ENCODE measurements at places on chromosomes 6 and 20.

GRCh38 chr6:28105245-28105639 lies 19.2 kb upstream of the ZSCAN16 start:
- no peak for DNase-seq

DNA sequence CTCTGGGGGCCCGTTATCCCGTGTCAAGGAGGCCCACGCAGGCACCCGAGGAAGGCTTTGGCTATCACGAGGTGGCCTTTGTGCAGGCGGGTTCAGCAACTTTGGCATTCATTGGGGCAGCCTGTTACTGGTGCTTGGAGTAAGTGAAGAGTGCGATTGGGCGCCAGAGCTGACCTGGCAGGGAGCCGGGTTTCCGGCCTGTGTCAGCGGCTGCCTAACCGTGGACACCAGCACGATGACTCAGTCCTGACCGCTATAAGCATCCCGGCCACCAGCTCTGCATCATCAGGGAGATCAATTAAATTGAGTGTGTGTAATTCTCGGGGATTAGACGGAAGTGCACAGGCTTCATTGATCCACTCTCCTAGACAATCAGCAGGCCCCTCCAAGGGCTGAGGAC lies 45.9 kb downstream of the CDH4 start:
- no peak for DNase-seq

GRCh38 chr20:38985060-38985459 lies 22.9 kb downstream of the DHX35 start:
- DNase-seq = no peak

DNA sequence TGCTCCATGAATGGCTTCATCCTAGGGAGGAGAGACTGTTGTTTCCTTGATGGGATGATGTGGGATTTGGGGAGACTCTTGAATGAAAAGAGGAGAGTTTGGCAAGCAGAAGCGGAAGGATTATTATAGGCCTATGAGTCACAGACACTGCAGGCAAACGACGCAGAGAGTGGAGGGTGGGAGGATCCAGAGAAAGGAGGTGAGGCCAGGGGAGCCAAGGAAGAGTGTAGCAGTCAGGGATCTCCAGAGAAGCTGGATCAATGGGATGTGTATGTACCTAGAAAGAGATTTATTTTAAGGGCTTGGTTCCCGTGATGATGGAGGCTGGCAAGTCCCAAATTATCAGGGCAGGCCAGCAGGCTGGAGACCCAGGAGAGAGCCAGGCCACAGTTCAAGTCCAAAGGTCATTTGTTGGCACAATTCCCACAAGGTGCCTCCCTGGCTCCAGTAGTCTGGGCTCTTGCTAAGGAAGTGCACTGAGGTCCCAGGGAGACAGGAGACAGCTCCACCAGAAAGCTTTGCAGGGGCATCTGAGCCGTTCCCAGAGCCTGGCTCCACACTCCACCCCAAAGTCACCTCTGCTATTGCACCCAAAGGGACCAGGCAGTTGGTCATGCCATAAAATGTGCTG lies 76.0 kb downstream of the ADTRP start:
- no peak for DNase-seq

DNA sequence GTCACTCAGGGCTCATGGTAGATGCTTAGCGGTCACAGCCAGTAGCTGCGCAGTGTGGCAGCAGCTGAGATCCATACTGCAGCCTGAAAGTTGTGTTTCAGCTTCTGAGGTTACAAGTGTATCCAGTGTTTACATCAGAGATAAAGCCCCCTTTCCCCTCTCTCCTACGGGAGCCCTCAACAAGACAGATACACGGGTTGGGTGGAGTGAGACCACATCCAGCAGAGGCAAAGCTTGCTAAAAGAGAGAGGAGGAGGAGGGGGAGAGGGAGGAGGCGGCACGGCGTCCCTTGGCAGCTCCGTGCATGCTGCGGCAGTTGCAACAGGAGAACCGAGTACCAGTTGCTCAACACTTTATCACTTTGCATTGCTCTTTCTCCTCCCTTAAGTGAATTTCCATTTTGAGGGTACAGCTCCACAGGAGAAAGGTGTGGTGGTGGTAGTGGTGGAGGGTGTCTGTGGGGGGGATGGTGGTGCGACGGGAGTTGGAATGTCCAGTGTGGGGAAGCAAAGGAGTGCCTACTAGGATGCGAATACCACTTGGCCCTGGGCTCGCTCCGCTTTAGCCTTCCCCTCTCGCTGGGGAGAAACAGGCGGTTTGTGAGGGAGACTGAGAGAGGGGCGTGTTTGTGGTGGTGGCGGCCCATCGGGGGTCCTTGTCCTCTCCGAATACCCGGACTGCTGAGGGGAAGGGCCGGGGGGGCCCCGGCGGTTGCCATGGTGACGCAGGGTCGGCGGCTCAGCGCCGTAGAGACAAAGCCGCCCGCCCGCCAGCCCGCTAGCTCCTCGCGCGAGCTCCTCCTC lies 405 bp upstream of the RNF182 start:
- DNase-seq = no peak

GRCh38 chr6:137601471-137601870 lies 107.3 kb upstream of the OLIG3 start:
- DNase-seq = no peak

DNA sequence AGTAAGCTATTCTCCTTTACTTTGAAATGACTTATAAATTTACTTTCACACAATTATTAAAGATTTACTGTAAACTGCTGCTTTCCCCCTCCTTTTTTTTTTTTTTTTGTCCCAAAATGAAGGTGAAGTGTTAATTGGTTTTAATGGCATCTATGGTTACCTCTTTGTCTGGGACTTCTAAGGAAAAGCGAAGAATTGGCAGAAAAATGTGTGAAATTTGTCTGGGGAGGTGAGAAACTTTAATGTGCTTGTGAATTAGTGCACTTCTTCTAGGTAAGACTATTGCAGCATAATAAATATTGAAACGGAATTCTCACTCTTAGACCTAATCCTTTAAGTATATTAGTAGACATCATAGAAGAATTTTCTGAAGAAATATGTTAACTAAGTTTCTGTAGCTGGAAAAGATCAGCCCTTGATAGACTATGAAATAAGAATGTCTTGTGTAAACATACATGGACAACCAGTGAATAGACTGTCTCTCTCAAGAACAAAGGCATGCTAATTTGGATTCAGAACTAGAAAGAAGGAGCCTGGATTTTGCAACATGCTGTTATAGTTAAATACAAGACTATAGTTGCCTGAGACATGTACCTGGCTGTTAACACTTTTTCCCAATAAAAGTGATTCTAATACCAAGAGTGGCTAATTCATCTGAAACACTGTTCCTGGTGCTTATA lies 23.9 kb downstream of the FLRT3 start:
- no peak for DNase-seq

- DNase-seq = no peak
Measured at GRCh38 chr20:10619427-10619826, 54.4 kb downstream of the JAG1 start.

DNA sequence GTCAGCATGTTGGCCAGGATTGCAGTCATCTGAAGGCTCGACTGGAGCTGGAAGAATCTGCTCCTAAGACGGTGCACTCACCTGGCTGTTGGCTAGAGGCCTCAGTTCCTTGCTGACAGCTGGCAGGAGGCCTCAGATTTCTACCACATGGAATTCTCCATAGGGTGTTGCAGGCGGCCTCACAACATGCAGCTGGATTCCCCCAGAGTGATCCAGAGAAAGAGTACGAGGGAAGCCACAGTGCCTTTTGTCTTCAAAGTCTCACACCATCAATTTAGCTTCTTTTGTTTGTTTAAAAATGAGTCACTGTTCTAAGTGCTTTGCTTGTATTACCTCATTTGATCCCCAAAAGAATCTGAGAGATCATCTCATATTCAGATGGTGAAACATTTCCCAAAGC lies 65.5 kb upstream of the FYN start:
- DNase-seq = no peak

DNA sequence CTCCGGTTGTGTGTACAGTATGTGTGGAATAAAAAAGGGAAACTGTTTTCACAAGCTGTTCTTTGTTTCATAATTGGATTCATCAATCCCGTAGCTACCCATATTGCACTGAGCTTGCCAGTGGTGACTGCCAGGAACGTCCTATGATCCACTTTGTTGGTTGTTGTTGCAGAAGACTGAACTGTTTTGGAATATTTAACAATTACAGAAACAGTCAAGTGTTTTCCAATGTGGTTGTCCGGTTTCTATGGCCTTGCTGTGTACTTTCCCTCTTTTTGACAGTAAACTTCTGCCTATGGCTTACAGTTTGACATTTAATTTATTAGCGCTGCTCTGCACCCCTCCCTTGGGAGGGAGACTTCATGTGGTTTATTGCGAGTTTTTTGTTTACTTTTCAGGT lies 141.2 kb downstream of the DTNBP1 start:
- peak; percentile 90 for DNase-seq

DNA sequence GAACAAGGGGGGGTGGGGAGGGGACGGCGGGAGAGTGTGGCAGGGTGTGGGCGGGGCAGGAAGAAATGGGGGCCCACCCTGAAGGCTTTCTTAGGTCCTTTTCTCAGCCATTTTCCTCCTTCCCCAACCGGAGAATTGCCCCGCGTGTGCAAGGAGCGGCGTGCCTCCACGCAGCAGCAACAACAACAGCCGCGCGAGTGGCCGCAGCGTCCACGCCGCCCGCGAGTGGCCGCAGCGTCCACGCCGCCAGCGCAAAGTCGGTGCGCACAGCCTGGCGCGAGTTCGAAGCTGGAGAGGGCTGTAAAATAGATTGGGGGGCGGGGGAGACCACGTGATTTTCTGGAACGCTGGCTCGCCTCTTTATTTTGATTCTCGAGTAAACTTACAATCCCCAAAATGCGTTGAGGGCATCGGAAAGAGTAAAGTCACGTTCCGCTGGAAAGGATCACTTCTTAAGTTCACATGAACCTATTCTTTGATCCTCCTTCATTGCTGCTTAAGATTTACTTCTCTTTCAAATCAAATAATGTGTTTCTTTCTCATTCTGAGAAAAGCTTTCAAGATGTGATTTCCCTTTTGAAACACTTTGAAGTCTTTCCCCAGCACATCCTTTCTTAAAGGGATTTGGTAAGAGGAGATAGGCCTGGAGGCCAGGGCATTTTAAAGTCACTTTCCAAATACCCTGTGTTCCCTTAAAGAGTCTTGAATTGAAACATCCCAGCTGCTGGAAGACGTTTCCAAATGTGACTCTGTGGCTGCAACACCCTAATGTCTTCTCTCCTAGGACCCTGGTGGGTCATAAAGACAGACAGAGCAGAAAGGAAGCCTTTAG lies 66.7 kb upstream of the ZNF217 start:
- peak; percentile 33 for DNase-seq

GRCh38 chr6:9139746-9140145 lies 704.4 kb upstream of the SLC35B3 start:
- DNase-seq = no peak

- no peak for DNase-seq
Measured at GRCh38 chr6:89116702-89117101, 1.2 kb downstream of the SRSF12 start.

GRCh38 chr6:109315341-109316110 lies 66.7 kb downstream of the CD164 start:
- DNase-seq = no peak

DNA sequence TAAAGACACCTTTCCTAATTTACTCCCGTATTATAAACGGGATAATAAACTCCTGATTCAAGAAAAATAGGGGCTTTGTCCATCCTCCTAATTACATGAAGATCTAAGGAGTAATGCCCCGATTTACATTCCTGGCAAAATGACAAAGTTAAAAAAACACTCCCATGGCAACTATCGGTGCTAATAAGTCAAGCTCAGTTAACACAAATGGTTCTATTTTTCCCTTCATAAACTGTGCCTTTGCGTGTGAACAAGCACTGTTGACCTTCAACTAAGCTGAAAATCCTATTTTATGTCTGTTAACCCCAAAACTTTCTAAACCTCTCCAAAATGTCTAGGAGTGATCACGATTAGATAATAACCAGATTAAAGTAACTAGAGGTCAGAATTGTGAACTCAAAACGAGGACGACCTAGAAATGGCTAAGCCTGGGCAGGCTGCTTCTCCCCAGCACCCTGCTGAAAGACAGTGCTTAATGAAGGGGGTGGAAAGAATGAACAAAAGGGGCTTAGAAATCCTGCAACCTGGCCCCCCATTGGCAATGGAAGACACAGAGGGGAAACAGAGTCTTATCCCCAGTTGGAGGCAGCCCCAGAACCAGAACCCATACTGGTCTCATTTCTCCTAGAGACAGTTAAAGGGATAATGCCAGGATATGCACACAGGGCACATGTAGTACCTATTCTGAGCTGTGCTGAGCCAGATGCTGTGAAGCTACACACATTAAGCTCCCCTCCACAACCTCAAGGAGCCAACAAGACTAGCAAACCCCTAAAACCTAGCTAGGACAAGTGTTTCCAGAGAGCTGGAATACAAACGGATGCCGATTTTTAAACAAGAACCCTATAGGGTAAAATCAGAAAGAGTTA lies 23.0 kb downstream of the SLC23A2 start:
- no peak for DNase-seq

GRCh38 chr6:125507987-125508655 lies 206.4 kb upstream of the HDDC2 start:
- DNase-seq = no peak

- no peak for DNase-seq
Measured at GRCh38 chr6:124819346-124819745, 142.9 kb upstream of the RNF217 start.

- no peak for DNase-seq
Measured at GRCh38 chr6:56732517-56732916, 89.8 kb upstream of the DST start.

DNA sequence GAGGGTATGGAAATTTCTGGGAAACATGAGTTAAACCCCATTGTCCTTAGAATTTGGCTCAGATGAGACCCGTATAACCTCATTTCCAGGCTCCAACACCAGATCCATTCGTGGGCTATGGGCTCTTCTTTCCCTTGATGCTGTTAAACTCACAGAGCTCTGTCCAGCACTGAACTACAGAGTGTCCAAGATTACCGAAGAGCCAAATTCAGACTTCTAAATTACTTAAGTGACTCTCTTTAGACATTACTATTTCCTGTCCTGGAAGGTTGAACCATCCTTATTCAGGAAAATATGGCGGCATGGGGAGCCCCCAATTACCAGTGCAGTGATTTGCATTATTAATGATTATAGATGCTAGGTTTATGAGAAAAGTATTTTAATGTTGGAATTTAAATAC lies 124.9 kb upstream of the EDN1 start:
- DNase-seq = no peak

GRCh38 chr20:37317994-37318640 lies 27.8 kb upstream of the SRC start:
- DNase-seq = no peak

- DNase-seq = peak; percentile 93
Measured at GRCh38 chr6:7137335-7138045, 29.7 kb downstream of the RREB1 start.

GRCh38 chr20:38170826-38171674 lies 6.0 kb upstream of the TGM2 start:
- DNase-seq = no peak

DNA sequence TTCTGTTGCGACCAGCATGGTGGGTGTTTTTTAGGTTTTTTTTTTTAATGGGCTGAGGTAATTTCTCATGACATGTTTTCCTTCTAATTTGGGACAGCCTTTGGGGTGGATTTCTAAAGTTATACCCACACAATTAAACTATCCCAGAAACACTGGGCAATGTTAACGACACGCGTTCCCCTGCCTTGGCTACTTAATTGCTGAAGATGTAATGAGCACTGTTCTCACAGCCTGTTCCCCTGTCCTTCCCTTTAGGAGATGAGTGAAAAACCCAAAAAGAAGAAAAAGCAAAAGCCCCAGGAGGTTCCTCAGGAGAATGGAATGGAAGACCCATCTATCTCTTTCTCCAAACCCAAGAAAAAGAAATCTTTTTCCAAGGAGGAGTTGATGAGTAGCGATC lies 5.2 kb downstream of the NOP56 start:
- DNase-seq = no peak
